ENCODE measurements at places on chromosomes 1 and 21. TPM values are rescaled to one million over a fixed set of nuclear protein-coding genes. Genes with fewer than 3 reads are reported as not detected.
A peak's percentile ranks its signal among the peaks of the same experiment; 100 is the strongest.

GRCh38 chr1:93680076-93680419 is 1.6 kb downstream of the BCAR3 start:
- no peak for DNase-seq

Gene HES5
- total RNA-seq: not detected

- DNase-seq: no peak
These were observed 11.1 kb upstream of the GJA5 start for GRCh38 chr1:147771226-147772125.

GRCh38 chr21:42847726-42848125 is 31.6 kb downstream of the WDR4 start:
- DNase-seq: no peak

DNA sequence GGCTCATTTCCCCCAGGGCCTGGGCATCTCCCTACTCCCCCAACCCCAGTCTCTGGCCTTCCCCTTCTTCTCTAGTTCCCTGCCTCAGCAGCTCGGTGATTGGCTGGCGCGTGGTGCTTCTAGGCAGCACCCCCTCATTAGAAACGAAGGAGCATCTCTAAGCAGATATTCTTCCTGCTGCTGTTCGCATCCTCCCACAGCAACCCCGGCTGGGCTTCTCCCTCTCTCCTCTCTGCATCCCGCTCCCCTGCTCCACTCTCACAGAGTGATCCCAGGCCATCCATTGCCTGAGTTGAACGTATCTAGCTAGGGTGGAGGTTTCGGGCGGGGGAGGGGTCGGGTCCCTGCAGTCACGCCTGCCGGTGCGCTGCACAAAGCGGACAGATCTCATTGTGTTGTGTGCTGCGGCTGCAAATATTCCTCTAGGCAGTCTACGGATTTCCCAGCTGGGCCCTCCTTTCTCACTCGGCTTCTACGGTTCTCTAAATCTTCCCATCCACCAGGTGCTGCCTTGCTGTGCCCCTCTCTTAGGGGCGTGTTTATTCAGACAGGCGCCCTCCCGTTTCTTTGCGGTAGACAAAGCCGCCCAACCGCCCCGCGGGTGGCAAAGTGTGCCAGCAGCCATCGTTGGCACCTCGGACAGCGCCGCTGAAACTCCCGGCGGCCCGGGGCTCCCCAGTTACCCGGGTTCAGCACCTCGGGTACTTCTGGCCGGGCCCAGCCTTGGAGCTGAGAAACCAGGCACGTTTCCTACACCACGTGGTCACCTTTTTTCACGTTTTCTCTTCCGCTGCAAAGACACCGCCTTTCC is 2.2 kb downstream of the CACNA1E start:
- peak; percentile 11 for DNase-seq

DNA sequence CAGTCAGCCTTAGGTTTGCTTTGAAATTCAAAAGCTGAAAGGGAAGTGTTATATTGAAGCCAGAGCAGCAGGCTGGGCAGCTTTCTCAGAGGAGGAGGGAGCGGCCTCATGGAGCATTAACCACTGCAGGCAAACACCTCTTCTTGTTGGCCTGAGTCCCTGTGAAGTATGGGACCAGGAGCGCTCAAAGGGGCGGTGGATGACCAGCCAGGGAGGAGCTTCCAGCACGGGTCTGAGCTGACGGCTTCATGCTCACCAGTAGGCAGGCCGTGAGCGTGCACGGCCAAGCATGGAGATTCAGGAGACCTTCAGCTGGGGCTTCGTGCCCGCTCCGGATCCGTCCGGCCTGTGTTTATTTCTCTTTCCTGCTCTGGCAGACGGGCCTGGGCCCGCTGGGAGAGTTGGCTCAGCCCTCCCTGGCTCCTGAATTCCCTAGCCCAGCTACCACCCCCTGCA is 245.2 kb downstream of the TRABD2B start:
- no peak for DNase-seq

DNA sequence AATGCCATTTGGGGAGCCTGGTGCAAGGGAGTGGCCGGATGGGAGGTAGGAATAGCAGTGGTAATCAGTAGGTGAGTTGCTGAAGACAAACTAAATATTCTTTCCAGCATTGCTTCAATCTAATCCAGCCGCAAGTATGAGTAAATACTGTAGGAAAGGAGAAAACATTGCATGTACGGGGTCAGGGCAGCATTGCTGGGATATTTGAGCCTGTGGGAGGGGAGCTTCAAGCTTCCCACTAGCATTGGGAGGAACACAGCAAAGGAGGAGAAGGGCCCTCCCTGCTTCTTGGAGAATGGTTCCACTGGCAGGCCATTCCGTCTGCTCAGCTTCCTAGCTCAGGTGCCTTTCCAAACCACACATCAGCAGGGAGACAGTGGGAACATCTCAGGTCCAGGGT is 15.2 kb downstream of the CAPN2 start:
- no peak for DNase-seq
